ENCODE measurements at places on chromosomes 11 and 22.

DNA sequence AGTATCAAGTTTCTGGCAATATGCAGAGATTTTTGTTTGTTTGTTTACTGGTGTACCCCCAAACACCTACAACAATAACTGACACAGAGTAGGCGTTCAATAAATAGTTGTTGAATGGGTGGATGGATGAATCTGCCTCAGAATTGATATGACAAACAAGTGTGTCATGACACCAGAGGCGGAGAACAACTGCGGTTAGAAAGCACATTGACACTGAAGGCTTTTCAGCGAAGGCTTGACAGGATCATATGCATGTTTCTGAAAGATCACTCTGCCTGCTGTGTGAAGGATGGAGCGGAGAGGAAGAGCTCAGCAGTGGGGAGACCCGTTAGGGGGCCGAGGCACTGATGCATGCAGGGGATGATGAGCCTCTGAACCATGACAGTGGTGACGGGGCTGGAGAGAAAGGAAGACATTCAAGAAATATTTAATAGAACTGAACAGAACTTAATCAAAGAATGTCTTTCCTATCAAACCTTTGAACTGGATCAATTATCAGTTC, 108.5 kb upstream of the USP47 start:
- no peak for DNase-seq

GRCh38 chr11:79422866-79423265, 18.0 kb downstream of the TENM4 start:
- DNase-seq, result no peak

DNA sequence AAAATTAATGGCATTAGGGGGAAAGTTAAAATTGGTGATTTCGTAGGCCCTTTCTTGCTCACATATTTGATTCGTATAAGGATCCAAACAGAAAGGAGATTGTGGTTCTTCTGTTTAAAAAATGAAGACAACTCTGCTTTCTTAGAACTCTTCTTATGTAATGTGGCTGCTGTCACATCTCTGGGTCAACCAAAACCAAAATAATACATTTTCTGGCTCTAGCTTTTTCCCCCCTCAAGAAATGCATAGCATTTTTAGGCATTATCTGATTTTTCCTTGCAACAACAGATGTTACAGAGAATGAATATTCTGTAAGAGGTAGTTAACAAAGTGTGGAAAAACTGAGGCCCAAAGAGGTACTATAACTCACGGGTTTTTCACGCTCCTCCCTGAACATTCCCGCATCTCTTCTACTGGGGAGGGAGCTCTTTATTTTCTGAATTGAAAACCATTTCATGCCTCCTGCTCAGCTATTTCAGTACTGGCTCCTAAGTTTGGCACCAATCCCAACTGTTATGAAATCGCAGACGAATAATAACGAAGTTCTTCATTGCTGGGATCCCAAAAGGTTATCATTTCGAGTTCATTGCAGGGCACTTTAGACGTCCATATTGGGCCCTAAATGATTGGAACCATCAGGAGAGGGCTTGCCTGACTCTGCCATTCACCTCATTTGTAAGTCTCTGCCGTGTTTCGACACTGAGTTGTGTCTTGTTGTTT, 17.1 kb downstream of the GRAP2 start:
- no peak for DNase-seq

DNA sequence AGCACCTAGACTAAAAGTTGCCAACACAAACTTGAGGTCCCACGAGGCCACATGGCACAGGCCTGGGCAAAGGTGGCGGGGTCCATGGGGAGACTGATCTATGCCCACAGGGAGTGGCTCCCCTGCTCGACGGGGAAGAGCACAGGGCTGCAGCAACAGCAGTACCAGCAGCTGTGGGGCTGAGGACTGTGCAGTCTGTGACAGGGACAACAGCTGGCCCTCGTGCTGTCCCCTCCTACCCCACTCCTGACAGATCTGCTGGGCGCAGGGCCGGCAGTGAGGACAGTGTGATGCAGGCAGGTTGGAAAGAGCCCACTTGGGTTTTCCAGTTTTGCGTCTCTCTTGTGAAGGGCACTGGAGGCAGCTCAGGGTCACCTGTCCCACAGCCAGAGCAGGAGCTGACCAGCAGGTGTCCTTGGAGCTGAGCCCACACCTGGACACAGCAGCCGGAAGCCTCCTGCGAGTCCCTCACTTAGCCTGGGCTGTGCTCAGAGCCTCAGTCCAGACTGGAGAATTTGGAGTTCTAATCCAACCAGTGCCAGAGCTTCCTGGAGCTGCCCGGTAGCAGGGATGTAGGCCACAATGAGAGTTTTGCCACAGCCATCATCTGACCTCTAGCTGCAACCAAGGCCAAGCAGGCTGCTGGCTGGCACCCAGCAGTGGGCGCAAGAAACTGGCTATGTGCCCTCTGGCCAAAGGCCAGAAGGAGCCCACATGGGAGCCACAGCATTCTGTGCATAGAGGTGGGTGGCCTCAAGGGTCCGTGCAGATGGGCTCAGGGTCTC, 3.6 kb upstream of the GAS2L1 start:
- DNase-seq, result no peak

DNA sequence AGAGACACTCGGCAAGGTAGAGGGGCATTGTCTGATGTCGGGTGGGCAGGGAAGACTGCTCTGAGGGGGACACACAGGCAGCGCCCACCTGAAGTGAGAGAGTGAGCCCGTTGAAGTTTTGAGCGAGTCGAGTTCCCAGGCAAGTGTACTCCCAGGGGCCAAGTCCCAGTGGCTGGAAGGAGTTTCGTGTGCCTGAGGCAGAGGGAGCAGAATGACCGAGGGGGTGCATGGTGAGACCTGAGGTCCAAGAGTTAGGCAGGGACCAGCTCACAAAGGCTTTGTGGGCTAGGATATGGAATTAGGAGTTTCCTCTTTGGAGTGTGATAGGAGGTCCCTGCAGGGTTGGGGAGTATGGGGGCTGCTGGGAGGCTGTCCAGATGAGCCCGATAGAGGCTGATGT, 6.2 kb downstream of the SCN2B start:
- no peak for DNase-seq
